ENCODE measurements at places on chromosomes 3 and 15.
A peak's percentile ranks its signal among the peaks of the same experiment; 100 is the strongest.

GRCh38 chr15:83694536-83694935 is 40.6 kb downstream of the ADAMTSL3 start:
- DNase-seq, result no peak

DNA sequence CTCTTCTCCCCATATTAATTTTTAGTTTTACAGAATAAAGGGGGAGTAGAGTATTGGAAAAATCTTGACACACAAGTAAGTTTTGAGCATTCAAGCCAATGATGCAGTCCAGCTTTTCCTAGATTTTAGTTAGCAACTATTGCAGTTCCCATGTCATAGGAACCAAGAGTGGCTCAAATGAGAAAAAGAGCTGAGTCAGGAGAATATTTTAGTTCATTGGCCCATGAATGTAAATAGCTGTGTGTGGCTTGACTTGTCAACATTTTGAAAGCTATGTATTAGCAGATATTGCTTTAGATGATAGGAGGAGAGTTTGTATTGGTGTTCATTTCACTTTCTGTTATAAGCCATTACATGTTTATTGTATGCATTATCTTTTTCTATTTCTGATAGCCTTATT is 853.7 kb downstream of the PLOD2 start:
- DNase-seq, result no peak

DNA sequence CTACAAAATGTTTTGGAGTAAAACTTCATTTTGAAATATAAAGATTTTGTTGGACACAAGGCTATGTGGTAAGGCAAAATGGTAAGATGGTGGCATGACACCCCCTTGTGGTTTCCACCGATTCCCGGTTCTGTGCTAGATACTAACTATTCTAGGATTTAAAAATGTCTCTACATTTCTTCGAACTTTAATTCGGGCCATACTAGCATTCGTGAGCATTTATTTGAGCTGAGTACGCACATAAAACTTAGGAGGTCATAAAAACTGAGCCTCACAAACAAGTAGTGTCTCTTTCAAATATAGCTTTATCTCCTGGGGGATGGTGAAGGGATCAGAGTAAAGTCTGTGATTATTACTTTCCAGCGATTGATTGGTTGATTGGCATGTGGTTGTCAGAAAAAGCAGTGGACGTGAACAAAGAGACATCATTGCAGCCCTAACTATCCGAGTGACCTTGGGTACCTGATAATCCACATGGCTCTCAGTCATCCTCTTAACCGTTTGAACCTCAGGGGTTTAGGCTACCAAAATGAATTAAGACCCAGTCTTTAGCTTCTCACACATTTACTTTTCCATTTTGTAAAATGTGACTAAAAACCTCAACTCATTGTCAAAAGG is 1.1 kb upstream of the ZNF639 start:
- no peak for DNase-seq

DNA sequence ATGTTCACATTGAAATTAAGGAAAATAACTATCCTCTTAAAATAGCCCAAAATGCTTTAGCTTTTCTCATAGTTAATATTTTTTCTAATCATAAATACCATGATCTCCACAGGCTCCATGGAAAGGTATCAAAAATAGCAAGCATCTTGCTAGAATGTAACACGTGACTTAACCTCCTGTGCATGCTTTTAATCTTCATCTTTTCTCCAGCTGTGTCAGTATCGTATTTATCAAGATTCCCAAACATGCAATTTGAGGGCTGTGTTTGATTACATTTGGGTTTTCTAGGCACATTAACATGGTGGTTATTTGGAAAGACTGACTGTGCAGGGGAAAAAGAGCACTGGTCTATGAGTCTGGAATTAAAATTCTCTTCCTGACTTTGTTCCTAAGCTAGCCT is 472.5 kb upstream of the MCTP2 start:
- DNase-seq, result no peak

DNA sequence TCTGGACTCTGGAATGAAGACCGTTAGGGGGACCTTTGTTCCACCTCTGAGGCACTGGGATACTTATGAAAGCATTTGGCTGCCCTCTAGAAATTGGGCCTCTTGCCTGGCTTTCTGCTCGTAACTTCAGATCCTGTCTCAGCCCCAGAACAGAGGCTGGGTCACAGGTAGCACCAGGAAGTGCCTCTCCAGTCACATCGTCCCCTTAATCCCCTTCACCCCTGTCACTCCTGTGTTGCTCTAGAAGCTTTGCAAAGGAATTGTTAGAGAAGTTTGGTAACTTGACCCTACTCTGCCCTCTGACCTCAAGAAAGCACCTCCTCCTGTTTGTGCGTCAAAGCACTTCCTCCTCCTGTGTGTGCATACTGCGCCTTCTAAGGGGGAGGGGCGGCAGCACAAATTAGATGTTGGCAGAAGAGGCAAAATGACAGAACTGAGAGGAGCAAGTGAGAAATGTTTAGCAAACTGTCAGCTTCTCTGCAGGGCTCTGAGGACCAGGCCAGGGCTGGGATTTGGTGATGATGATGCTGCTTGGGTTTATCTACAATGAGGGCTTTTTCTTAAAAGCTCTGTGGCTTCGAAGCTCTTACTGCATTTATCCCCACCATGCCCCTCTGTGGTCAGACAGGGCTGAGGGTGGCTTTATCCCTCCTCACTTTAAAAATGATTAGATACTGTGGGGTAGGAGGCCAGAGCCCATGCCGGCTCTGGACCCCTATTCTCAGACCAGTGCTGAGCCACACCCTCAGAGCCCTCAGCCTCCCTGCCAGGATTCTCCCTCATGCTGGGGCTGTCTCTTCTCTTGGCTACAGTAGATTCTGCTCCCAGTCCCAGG is 76.2 kb downstream of the LARS2 start:
- DNase-seq, result no peak

DNA sequence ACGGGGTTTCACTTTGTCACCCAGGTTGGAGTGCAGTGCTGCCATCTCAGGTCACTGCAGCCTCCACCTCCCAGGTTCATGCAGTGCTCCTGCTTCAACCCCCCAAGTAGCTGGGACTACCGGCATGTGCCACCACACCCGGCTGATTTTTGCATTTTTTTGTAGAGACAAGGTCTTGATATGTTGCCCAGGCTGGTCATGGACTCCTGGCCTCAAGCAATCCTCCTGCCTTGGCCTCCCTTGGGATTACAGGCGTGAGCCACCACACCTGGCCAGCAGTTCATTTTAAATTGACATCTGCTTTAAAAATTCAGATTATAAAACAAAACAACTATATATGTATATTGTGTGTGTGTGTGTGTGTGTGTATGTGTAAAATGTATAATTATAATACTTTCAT is 38.3 kb downstream of the CALML4 start:
- no peak for DNase-seq

DNA sequence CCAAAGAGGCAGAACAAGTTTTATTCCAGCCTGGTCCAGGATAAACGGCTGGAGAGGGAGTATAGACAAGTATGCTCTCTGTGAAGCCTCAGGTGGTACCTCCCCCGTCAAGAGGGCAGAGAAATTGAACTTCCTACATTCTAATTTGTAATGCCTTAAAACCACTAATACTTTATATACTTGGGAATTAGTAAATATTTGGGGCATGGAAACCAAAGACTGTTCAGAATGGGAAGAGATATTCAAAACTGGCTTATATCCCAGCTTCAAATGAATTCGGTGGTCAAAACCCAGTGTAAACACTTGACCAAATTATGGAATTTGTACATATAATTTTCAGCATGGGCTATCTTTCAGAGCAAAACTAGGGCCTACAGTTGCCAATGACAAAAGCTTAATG is 122.6 kb downstream of the FBN1 start:
- DNase-seq, result no peak

GRCh38 chr3:8458711-8459110 is 42.9 kb upstream of the LMCD1 start:
- no peak for DNase-seq

- DNase-seq, result peak; percentile 63
These were observed 19.6 kb upstream of the TASOR start for GRCh38 chr3:56702490-56703315.

GRCh38 chr15:66993090-66993489 is 72.3 kb upstream of the SMAD3 start:
- no peak for DNase-seq

DNA sequence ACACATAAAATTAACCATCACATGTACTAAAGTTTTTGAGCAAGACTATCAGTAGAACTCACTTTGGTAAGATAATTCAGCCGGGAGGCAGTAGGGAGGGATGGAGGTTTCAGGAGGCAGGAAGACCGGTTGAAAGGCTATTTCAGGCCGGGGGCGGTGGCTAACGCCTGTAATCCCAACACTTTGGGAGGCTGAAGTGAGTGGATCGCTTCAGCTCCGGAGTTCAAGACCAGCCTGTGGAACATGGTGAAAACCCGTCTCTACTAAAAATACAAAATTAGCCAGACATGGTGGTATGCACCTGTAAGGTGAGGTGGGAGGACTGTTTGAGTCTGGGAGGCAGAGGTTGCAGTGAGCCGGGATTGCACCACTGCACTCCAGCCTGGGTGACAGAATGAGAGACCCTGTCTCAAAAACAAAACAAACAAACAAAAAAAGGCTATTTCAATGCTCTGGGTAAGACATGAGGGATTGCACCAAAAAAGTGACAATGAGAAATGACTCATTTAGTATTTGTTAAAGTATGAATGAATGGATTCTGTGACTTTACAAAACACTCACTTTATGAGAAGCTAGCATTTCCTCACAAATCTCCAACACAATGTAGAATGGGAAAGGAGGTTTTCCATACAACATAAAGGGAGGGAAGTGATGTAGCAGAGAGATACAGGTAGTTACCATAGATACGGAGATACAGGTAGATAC is 43.9 kb downstream of the SH3BP5 start:
- DNase-seq, result no peak

DNA sequence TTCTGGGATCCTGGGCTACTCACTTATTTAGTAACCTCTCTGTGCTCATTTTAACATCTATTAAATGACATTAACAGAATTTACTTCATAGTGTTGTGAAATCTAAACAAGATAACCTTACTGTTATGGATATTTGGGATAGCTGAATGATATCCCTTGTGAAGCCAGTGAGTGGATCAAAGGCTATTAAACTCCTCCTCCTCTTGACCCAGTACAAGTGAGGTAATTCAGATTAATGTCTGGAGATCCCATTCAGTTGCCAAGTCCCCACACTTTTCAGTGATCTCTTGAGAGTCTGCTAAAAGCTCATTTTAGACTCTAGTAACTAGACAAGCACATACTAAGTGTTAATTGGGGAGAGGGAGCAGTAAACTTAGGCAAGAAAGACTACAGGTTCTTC is 2.5 kb upstream of the ANKRD28 start:
- DNase-seq, result no peak

GRCh38 chr15:51760805-51761204 is 9.4 kb downstream of the TMOD2 start:
- DNase-seq, result no peak

DNA sequence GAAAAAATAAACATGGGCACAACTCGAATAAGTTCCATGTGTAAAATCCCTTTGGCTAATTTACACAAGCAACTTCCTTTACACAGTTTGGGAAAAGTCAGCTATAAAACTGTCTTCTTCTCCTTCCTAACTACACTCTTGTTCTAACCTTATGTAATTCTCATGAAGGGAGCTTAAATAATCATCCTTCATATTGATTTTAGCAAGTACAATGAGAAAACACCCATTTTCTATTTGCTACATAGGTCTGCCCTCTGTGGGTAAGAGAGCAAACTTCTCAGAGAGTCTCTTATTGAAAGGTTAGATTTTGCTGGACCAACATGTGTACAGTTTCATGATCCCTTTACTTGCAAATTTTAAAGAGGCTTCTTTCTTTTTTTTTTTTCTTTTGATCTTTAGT is 398.5 kb downstream of the ROBO1 start:
- no peak for DNase-seq

DNA sequence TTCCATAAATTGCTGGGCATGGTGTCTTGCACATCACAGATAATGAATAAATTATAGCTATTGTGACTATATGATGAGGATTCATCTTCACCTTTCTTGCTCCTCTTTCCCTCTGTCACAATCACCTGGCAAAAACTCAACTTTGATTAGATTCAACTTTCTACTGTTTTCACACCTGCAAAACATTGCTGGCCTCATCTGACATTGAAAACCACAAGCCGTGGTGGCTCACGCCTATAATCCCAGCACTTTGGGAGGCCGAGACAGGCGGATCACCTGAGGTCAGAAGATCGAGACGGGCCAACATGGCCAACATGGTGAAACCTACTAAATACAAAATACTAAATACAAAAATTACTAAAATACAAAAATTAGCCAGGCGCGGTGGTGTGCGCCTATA is 12.7 kb upstream of the PEX5L start:
- no peak for DNase-seq

GRCh38 chr3:72391659-72392058 is 456.6 kb downstream of the SHQ1 start:
- DNase-seq, result no peak

DNA sequence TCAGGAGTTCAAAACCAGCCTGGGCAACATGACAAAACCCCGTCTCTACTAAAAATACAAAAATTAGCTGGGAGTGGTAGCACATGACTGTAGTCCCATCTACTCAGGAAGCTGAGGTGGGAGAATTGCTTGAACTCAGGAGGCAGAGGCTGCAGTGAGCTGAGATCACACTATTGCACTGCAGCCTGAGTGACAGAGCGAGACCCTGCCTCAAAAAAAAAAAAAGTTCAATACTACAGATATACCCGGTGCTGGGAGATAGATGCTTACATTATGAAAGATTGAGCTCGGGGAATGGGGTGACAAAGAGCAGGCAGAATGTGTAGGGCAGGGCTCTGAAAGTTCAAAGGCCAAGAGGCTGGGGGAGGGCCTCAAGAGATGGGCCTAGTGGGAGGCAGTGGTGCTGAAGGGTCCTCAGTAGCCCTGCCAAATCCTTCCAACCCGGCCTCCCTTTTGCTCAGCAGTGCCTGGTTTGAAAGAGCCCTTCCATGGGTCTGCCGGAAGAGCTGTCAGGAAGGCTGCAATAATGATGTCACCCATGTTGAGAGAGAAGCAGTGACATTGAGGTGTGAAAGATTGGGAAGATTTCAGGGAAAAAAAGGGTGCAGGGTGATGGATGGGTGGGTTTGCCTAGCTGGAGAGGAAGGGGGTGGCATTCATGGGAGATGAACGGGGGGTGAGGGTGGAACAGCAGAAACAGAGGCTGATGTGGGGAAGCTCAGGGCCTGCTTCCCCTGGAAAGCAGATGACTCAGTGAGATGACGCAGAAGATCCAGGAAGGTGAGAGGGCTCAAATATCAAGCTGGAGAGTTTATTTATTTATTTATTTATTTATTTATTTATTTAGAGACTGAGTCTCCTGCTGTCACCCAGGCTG is 20.0 kb upstream of the IREB2 start:
- no peak for DNase-seq

Data from naive B cell (primary cell).